ENCODE measurements at places on chromosomes 3 and 15.

- DNase-seq: no peak
Observed at GRCh38 chr3:171346582-171347300, 113.5 kb downstream of the TNIK start.

DNA sequence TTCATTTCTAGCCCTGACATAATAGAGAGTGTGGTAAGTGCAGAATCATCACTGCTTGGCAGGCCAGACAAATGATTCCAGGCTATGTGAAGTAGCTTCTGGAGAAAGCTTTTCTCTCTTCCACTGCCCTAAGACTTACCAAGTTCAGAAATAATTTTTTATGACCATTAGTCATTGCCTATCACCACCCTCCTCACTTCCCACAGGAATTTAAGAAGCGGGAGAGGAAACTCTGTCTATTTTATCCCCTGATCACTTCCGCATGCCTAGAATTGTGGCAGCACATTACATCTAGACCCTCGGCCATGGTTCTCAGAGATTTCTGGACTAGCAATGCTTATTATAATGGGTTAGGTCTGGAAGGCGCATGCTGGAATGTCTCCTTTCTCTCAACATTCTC lies 397.8 kb upstream of the NR2F2 start:
- DNase-seq: no peak

- peak; percentile 86 for DNase-seq
Observed at GRCh38 chr15:31207246-31207645, 105.7 kb upstream of the TRPM1 start.

DNA sequence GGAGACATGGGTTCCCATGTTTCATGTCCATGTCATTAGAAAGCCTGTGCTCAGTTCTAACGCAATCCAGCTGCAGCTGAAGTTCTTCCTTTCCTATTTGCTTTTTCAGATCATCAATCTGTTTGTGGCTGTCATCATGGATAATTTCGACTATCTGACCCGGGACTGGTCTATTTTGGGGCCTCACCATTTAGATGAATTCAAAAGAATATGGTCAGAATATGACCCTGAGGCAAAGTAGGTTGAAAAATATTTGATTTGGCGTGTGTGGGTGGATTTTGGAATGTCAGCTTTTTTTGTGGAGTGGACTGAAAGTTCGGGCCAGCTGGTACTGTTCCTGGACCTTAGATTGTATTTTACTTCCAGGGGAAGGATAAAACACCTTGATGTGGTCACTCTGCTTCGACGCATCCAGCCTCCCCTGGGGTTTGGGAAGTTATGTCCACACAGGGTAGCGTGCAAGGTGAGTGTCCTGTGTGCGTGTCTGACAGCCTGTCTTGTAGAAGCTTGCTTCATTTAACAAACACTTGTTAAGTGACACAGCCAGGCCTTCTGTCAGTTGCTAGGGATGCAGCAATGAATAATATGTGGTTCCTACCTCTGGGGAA lies 69.6 kb downstream of the CHDH start:
- no peak for DNase-seq

DNA sequence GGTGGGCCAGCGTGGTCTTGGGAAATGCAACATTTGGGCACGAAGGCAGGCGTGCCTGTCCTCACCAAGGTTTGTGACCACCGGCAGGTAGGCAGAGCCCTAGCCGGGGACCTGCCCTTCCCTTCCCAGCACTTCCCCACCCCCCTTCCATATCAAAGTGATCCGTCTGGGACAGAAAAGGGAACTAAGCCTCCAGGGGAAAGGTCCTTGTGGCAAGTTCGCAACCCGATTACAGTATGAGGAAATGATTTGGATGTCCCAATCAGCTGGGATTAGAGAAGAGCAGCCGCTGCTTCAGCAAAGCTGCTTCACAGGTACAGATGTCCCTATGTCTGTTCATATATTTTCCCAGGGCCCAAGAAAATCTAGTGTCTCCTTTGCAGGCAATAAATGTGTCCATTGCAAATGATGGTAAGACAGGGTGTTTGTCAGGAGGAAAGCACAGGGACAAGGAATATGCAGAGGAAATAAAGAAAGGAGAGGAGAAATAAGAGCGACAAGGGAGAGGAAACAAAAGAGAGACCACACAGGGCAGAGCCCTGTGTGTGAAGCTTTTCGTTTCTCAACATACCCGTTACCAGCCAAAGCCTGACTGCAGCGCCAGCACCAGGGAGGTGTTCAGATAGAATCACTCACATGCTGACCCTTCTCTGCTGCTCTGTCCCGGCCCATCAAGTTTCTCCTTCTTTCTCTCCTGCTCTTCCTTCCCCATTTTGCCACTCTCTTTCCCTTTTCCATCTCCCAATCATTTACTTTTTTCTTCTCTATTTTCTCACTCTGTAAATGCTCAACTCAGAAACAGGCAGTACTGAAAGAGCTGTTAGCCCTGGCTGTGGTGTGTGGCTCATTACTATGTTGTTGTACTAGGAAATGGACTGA lies 17.4 kb upstream of the SECISBP2L start:
- DNase-seq: no peak

- no peak for DNase-seq
Observed at GRCh38 chr15:101308604-101309435, 13.8 kb upstream of the SNRPA1 start.

DNA sequence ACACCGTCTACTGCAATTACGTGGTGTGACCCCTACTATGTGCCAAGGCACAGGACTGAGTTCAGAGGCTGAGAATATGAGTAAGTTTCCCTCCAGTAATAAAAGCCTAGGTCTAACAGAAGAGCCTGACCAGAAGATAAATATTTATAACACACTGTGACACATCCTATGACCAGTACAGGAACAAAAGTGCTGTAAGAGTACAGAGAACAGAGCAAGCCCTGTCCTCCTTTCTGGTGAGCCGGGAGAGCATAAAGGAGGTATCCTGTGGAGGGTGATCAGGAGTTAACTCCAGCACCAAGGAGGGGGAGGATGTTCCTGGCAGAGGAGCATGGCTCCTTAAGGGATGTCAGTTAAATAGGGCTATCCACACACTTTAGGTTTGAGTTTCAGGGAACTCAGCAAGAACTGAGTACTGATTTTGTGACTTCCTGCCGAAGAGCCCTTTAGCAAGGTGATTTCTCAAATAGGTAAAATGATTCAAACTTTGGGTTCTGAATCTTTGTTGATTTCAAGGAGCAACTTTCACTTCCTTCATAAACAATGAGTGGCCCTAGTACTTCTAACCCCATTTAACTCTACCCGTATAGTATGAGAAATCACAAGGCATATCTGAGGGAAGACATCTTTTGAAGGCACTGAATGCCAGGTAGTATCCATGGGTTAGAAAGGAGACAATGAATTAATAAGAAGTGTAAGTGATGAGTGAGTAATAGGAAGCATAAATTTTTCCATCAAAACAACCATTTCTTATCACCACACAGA lies 198.0 kb downstream of the THRB start:
- no peak for DNase-seq

DNA sequence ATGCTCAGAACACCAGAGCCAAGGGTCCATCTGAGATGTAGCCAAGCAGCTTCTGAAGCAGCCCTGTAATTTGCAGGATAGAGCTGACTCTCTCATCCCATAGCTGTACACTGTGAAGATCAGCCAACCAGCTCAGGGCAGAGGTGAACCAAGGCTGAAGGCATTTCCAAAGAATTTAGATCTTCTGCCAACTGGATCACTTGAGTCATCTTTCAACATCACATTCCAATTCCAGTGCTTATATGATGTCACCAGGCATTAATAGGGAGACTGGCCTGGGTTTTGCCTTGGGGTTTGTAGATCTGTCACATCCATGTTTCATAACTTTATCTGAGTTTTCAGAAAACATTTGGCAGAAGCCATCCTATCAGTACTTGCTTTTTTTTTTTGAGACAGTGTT lies 98.2 kb downstream of the NR2F2 start:
- DNase-seq: no peak

DNA sequence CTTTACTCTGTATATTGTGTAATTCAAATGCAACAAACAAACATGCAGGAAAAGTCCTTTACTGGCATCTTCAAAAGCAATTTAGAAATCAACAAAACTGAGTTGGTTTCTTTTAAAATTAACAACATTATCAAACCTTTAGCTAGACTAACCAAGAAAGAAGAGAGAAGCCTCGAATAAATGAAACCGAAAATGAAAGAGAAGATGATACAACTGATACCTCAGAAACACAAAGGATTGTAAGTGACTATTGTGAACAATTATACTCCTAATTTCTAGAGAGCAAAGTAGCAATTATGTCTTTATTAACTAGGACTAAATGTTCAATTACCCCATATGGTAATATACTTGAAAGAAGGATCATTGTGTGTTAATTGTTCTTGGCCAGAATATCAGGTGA lies 49.2 kb upstream of the P3H2 start:
- DNase-seq: no peak

GRCh38 chr3:183536238-183536880 lies 19.1 kb downstream of the KLHL6 start:
- DNase-seq: no peak

DNA sequence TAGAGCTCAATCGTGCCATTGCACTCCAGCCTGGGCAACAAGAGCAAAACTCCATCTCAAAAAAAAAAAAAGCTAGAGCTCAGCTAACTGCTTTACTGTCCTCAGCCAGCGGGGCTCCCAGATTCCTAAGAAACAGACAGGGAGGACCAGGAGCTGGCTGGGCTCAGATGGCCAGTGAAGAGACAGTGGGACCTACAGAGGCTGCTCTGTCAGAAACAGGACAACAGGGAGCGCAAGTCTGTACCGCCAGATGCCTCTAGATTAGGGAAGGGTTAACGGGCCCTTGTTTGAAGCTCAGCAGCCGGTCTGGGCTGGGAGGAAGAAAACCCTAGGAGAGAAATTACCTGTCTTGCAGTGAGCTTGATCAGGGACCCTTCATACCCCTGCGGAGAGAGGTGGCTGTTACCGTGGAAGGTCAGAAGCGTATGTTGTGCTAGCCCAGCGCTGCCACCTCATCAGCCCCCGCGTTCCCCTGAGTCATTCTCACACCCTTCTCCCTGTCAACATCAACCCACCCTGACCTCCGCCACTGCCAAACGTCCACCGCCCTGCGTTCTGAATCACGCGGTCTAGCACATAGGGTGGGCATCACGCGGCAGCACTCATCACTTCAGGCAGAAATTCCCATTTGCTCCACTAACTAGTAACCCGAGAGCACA lies 25.3 kb downstream of the RBPMS2 start:
- DNase-seq: no peak

DNA sequence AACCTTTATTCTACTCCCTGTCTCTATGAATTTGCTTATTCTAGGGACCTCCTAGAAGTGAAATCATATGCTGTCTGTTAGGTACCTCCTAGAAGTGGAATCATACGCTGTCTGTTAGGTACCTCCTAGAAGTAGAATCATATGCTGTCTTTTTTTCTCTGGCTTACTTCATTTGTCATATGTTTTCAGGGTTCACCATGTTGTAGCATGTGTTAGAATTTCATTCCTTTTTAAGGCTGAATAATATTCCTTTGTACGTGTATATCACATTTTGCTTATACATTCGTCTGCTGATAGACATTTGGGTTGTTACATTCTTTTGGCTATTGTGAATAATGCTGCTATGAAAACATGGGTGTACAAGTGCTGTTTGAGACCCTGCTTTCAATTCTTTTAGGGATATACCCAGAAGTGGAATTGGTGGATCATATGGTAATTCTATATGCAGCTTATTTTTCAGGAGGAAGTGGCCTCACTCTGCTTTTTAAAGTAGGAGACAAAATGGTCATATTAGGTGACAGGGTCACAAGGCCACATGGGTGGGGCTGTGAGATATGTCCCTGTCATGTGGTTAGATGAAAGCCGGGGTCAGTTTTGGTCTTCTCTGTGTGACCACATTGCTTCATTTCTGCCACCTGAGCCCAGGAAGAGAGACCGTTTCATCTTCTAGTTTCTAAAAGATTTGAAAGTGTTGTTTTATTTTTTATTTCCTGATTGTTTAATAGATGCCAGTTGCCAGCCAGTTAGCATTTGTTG lies 76.7 kb downstream of the FLNB start:
- no peak for DNase-seq

DNA sequence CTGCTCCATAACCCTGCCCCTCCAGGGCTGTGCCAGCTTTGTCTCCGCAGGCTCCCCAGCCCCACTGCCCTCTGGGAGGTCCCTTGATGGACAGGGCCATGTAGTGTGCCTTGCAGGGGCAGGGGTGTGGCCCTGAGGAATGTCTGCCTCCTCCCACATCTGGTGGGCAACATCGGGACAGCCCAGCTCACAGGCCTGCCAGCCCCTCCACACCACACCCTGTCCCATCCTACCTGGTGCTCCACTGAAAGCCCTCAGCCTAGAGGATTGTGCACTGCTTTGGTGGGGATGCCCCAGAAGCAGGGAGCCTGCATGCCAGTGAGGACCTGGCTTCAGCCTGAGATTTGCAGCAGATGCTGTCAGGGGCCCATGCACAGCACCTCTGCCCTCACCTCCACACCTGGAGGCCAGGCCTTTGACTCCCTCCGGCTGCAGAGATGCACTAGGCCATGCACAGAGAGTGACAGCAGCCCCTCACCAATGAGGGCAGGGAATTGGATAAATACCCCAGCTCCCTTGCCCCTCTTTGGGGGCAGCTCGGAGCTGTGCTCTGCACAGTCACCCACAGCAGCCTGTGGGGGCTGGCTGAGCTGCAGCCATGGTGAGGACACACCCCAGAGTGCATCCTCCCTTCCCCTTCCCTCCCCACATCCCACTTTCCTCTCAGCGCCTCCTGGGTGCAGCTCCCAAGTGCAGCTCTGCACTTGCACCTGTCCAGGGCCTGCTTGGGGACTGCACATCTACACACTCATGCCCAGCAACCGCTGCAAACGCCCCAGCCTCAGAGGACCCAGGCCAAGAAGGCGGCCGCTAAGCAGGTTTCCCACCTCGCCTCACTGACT lies 2.7 kb downstream of the C3orf22 start:
- DNase-seq: no peak

DNA sequence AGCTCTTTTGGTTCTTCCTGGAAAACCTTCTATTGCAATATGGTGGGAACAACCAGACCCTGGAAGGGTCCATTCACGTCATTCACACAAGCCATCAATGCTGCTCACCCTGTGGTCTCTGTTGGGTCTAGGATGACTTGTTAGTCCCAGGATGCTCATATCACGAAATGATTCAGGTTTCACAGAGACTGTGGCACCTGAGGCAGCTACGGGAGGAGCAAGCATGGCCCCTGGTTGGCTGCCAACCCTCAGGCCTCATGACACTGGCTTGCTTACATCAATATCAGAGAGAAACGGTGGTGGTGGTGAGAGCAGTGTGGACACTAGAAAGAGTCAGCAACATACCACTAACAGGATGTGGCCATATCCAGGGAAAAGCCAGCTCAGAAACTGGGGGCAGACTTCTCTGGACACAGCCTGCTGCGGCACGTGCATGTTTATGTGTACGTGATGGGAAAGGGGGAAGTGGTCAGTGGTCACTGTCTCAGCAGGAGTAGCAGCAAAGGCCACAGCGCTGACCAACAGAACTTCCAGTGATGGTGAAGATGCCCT lies 208.9 kb upstream of the ST8SIA2 start:
- DNase-seq: no peak

- DNase-seq: no peak
Observed at GRCh38 chr3:195297446-195297845, 26.5 kb upstream of the XXYLT1 start.

DNA sequence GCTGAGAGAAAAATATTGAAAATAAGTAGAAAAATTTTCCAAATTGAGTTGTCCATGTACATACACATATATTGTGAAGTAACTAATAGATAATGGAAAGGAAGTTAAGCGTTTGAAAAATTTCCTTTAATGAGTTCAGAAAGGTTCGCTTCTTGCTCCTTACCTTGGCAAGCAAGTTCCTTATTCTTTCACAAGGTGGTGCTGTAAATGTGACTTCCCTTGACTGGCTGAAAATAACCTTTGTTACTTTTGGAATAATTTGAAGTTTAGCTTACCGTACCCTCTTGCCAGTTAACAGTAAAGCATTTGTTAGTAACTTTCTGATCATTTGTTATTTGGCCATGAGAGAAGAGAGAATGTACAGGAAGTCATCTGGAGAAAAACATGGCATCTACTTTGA lies 41.6 kb downstream of the PYDC2 start:
- DNase-seq: peak; percentile 4

Measured in Jurkat, Clone E6-1 (cell line).